ENCODE measurements at places on chromosomes 1 and 21. TPM values are rescaled to one million over a fixed set of nuclear protein-coding genes. Genes with fewer than 3 reads are reported as not detected.
A peak's percentile ranks its signal among the peaks of the same experiment; 100 is the strongest.

- no peaks in the 10 kb centered on the region for H3K27me3 ChIP-seq
- no peak for DNase-seq
- no peaks in the 10 kb centered on the region for H3K4me1 ChIP-seq
- H3K36me3 ChIP-seq = no peaks in the 10 kb centered on the region
- no peak overlapping the region for H3K27ac ChIP-seq
- H3K4me3 ChIP-seq = no peak overlapping the region
Measured at GRCh38 chr1:14220324-14220723, 378.2 kb upstream of the KAZN start.

CD5L gene
- not detected for total RNA-seq

- no peak overlapping the region for H3K27ac ChIP-seq
- no peaks in the 10 kb centered on the region for H3K27me3 ChIP-seq
- H3K36me3 ChIP-seq = no peaks in the 10 kb centered on the region
Measured at GRCh38 chr21:34730756-34731445, 62.1 kb downstream of the CLIC6 start.

DNA sequence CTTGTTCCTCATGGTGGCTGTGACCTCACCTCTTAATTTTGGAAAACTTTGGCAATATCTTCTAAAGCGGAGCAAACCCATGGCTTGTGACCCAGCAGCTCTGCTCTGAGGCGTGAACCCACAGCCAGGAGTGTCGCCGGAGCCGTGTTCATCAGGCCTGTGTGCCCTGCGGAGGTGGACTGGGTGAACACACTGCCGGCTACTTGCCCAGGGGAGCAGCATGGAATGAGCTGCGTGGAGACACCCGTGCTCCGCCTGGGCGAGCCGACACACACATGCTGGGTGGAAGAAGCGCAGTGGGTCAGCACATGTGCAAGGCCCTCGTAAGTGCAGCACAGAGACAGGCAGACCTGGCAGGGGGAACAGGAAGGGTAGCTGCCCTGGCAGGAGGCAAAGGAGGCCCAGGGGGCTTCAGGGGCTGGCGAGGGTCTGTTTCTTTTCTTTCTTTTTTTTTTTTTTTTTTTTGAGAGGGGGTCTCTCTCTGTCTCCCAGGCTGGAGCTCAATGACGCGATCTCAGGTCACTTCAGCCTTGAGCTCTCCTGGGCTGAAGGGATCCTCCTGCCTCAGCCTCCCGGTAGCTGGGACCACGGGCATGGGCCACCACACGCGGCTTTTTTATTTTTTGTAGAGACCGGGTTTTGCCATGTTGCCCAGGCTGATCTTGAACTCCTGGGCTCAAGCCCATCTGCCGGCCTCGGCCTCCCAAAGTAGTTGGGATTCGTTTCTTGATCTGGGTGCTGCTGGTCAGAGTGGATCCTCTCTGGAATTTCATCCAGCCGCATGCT is 41.8 kb downstream of the AGPAT3 start:
- H3K36me3 ChIP-seq = no peaks in the 10 kb centered on the region
- DNase-seq = no peak
- no peak overlapping the region for H3K27ac ChIP-seq

CFHR3 gene
- 0.99 TPM for total RNA-seq

- no peak overlapping the region for H3K4me3 ChIP-seq
- no peaks in the 10 kb centered on the region for H3K36me3 ChIP-seq
- DNase-seq = no peak
- H3K4me1 ChIP-seq = 0 out of 2 replicates have a peak, but pooled peaks cover 3% of the 10 kb centered on the region
Measured at GRCh38 chr1:239893127-239893731, 198.5 kb upstream of the FMN2 start.

GRCh38 chr1:3495776-3496745 is 41.6 kb downstream of the ARHGEF16 start:
- H3K27ac ChIP-seq = no peak overlapping the region
- no peak for DNase-seq
- no peaks in the 10 kb centered on the region for H3K4me1 ChIP-seq
- H3K27me3 ChIP-seq = peaks cover 50% of the 10 kb centered on the region
- no peak overlapping the region for H3K4me3 ChIP-seq

ERVH48-1 gene
- not detected for total RNA-seq

- no peak overlapping the region for H3K4me3 ChIP-seq
- H3K27me3 ChIP-seq = no peaks in the 10 kb centered on the region
- H3K36me3 ChIP-seq = no peaks in the 10 kb centered on the region
- no peaks in the 10 kb centered on the region for H3K4me1 ChIP-seq
- no peak for DNase-seq
Measured at GRCh38 chr1:207987164-207987563, 76.2 kb upstream of the CD34 start.

MFAP2 gene
- total RNA-seq = 24.1 TPM

PHLDA3 gene
- 33.9 TPM for total RNA-seq

GRCh38 chr1:236316437-236316836 is 34.7 kb upstream of the ERO1B start:
- no peaks in the 10 kb centered on the region for H3K4me1 ChIP-seq
- H3K4me3 ChIP-seq = no peak overlapping the region
- H3K36me3 ChIP-seq = no peaks in the 10 kb centered on the region

DNA sequence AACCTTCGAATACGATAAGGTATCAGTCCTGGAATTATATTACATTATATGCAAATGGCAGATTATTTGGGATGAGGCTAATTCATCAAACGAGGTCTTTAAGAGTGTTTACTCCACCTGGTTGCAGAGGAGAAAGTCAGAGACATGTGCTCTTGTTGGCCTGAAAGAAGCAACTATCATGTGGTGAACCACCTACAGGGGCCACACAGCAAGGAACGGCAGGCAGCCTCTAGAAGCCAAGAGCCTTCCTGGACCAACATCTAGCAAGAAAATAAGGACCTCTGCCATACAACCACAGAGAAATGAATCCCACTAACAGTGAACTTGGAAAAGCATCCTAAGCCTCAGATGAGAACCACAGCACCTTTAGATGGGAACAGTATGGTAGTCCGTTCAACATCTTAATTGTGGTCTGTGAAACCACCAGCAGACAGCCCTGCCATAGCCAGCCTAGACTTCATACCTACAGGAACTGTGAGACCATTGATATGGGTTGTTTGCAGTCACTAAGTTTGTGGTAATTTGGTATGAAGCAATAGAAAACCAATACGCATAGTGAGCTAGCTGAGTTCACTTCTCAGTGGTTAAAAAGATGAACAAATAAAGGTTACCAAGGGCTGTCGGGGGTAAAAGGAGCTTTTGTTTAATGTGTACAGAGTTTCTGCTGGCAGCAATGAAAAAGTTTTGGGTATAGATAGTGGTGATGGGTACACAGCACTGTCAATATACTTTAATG is 345.7 kb upstream of the RUNX1 start:
- peaks cover 32% of the 10 kb centered on the region for H3K4me1 ChIP-seq
- H3K36me3 ChIP-seq = no peaks in the 10 kb centered on the region
- H3K4me3 ChIP-seq = no peak overlapping the region
- no peak for DNase-seq

DNA sequence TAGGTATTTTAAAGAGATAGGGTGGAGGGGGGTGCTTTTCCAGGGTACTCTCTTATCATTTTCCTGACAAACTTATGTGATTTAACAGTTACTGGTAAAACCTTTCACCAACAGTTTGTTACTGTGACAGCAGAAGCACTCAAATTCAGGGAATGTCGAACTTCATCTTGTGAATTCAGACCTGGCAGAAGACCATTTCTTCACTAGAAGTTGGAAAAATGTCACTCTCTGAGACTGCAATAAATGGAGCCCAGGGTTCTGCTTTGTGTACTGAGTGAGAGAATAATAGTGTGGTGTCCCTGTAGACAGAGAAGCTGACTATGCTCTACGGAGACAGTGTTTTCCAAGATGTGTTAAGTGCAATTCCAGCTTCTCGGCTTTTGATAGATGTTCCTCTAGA is 200.2 kb downstream of the ST6GALNAC3 start:
- H3K4me1 ChIP-seq = peaks cover 7% of the 10 kb centered on the region
- no peaks in the 10 kb centered on the region for H3K27me3 ChIP-seq
- no peak overlapping the region for H3K27ac ChIP-seq
- DNase-seq = no peak
- H3K36me3 ChIP-seq = no peaks in the 10 kb centered on the region

GRCh38 chr1:7852804-7853683 is at the start of gene UTS2:
Gene UTS2, minus strand, starts transcription at chr1:7853065. Its CDS starts 62 bp downstream, at chr1:7853003.
- no peak within 1 kb of the TSS for H3K27ac ChIP-seq
- no peaks in the 10 kb centered on the region for H3K4me1 ChIP-seq
- DNase-seq = no peak
- H3K4me3 ChIP-seq = no peak within 1 kb of the TSS

- DNase-seq = peak; percentile 95
- peak within 1 kb of the TSS; percentile 62 for H3K4me3 ChIP-seq
- peaks cover 9% of the 10 kb centered on the region for H3K4me1 ChIP-seq
- no peaks in the 10 kb centered on the region for H3K36me3 ChIP-seq
- H3K27ac ChIP-seq = no peak within 1 kb of the TSS
- H3K27me3 ChIP-seq = no peaks in the 10 kb centered on the region
Measured at GRCh38 chr1:44842862-44843655, at the start of gene PTCH2. Gene PTCH2, minus strand, starts transcription at chr1:44843253. Its CDS starts 321 bp downstream, at chr1:44842932.

DNA sequence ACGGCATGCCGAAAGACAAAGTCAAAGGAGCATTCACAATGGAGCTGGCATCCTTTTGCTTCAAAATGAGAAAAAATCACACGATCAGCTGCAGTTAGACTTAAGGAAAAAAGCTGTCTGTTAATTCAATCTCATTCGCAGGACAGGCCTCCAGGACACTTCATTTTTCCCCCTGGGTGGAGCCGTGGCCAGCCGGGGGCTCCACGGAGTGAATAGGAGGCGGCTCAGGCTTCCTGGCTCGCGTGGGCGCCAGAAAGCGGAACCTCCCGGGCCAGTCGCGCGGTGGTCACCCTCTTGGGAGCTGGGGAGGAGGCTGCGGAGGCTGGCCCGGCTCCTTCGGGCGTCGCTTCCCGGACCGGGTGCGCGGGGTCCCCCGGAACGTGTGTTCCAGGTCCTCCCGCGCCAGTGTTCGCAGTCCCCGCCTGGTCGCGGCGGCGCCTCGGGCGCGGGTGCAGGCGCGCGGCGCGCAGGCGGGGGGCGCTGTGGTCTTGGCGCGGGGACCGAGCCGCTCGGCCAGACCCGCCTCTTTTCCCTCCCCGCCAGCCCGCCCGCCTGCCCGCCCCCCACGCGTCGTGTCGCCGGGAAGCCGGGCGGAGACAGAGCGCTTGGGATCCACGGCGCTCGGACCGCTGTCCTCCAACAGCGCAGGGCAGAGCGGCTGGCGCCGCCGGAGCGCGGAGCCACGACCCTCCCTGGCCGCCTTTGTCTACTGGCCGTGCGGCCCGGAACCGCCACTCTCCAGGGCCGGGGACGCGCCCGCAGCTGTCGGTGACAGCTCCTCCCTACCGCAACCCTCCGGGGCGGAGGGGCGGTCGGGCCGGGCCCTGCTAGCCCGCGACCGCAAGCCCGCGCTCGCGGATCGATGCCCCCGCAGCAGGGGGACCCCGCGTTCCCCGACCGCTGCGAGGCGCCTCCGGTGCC is at the start of gene RHOU:
Gene RHOU (plus strand): TSS at position 599 of the 921 bp plus-strand sequence. CDS start 264 bp downstream, at position 863.
- no peaks in the 10 kb centered on the region for H3K27me3 ChIP-seq
- DNase-seq = peak; percentile 58
- H3K27ac ChIP-seq = peak within 1 kb of the TSS; percentile 69
- peaks cover 5% of the 10 kb centered on the region for H3K4me1 ChIP-seq
- peak within 1 kb of the TSS; percentile 92 for H3K4me3 ChIP-seq
- no peaks in the 10 kb centered on the region for H3K36me3 ChIP-seq

AUNIP gene
- 28.9 TPM for total RNA-seq

MCOLN3 gene
- total RNA-seq = 6.2 TPM

CD101 gene
- 2.3 TPM for total RNA-seq

OR6N2 gene
- total RNA-seq = not detected

SNAP47 gene
- total RNA-seq = 37.8 TPM

SEMA6C gene
- total RNA-seq = 11.2 TPM

DNA sequence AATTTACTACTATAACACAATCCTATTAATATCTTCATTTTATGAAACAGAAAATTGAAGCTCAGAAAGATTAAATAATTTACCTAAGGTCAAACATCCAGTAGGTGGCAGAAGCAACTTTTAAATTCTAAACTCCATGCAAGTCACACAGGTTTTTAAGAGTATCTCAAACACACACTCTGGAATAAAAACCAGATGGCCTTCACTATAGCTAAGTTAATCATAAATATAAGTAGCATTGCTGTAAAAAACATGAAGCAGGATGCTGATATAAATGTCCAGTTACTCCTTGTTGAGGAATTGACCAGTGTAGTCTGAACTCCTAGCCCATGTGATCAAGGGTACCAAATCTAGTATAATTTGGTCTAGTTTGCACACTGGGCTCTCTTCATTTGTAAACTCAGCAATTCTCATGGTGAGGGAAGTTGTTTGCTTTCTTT is 9.4 kb upstream of the FMO3 start:
- H3K36me3 ChIP-seq = no peaks in the 10 kb centered on the region
- no peak overlapping the region for H3K4me3 ChIP-seq
- no peaks in the 10 kb centered on the region for H3K27me3 ChIP-seq
- DNase-seq = no peak
- H3K4me1 ChIP-seq = no peaks in the 10 kb centered on the region

GRIK3 gene
- not detected for total RNA-seq

DNA sequence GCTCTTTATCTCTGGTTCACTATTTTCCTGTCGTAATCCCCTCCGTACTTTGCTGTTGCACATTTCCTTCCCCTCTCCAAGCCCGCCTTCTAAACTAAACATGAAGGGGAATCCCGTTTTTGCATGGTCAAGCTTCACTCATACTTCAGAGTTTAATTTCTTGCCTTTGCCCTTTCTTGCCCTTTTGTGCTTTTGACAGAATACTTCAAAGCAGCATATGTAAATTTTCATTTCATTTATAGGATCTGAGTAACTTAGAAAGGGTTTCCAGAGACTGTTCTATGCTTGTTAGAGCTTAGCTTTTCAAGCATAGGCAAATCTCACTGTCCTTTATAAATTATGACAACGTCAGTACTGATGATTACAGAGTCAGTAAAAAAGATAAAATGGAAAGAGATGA is 27.7 kb downstream of the SPATA45 start:
- H3K4me3 ChIP-seq = no peak overlapping the region
- DNase-seq = no peak
- H3K27ac ChIP-seq = no peak overlapping the region
- no peaks in the 10 kb centered on the region for H3K4me1 ChIP-seq
- no peaks in the 10 kb centered on the region for H3K27me3 ChIP-seq

GRCh38 chr1:64809309-64809708 is 64.4 kb downstream of the RAVER2 start:
- peaks cover 3% of the 10 kb centered on the region for H3K36me3 ChIP-seq
- H3K4me1 ChIP-seq = no peaks in the 10 kb centered on the region
- DNase-seq = no peak
- H3K27ac ChIP-seq = no peak overlapping the region
- H3K27me3 ChIP-seq = no peaks in the 10 kb centered on the region

DNA sequence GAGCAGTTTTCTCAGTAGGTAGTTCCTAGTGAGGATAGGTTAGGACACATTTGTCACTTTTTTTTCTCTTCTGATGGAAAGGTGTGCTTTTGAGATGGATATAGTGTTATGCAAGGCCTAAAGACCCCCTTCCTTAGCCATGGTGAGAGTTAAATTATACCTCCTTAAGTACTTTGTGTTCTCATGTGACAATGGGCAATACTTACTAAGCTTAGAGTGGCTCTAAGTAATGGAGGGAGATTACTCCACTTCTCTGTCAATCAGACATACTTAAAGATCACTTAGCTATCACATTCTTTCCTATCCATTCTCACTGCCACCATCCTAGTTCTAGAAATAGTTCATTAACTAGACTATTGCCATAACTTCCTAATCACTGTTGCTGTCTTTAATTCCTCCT is 265.6 kb downstream of the PBX1 start:
- no peaks in the 10 kb centered on the region for H3K27me3 ChIP-seq
- DNase-seq = no peak
- peaks cover 2% of the 10 kb centered on the region for H3K36me3 ChIP-seq
- no peak overlapping the region for H3K4me3 ChIP-seq
- H3K4me1 ChIP-seq = peaks cover 20% of the 10 kb centered on the region

GRCh38 chr1:114156538-114157274 is 3.0 kb upstream of the SYT6 start:
- no peaks in the 10 kb centered on the region for H3K4me1 ChIP-seq
- no peak for DNase-seq
- H3K4me3 ChIP-seq = no peak overlapping the region
